Left ventricle myocardium inferior (tissue), 1 donor: ENCODE measurements at places on chromosomes 5 and 9. TPM values are rescaled to one million over a fixed set of nuclear protein-coding genes. Genes with fewer than 3 reads are reported as not detected.
A peak's percentile ranks its signal among the peaks of the same experiment; 100 is the strongest.

GRCh38 chr9:1617419-1617818 is 397.7 kb upstream of the SMARCA2 start:
- DNase-seq = no peak

DNA sequence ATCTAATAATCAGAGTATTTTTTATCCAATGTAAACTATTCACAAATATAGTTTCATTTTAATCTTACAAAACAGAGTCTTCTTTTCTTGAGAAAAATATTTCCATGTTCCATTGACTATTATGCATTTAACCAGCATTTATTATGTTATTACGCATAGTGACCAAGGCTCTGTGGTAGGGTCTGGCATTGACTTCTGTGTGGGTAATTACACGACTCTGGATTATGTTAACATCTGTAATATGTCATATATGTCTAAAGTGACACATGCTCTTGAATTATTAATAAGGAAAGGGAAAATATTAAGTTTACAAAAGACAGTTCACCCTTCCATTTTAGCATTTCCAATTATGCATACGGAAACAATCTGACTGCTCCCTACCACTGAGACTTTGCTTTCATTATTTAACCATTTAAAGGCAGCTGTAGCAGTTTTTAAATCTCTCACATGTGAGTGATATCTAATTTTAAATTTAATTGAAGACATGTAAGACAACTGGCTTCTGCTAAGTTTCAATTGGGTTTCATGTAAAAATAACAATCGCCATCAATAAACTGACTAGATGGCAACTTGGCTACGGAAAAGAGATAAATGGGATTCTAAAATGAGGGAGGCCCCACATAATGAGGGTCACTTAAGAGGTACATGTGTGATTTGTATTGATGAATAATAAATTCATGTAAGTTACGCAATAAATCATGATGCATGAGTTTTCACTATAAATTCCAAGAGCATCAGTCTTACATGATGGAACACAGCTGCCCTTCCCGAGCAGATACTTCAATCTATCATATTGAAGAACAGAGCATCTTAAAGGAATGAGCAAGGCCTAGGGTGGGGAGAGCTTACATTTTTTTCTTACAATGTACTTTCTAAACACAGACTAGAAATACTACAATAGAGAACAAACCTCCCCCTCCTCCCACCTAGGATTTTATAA is 1056.8 kb downstream of the MAT2B start:
- DNase-seq = no peak

DNA sequence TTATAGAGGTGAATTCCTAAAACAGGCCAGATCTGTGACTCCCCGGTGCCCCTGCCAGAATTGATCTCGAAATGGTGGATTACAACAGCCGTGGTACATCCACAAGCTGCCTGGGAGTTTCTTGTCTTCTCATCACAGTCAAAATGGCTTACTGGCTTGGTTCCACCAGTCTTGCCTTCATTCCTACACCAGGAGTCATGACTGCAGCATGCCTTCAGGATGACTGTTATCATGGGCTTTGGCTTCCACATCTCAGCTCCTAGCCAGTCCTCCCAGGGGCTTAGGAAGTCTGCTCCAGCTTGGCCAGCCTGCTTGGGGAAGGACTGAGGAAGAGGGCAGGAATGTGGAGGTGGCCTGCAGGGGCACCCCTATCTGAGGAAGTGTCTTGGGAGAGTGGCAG is 132.9 kb upstream of the NR3C1 start:
- no peak for DNase-seq

DNA sequence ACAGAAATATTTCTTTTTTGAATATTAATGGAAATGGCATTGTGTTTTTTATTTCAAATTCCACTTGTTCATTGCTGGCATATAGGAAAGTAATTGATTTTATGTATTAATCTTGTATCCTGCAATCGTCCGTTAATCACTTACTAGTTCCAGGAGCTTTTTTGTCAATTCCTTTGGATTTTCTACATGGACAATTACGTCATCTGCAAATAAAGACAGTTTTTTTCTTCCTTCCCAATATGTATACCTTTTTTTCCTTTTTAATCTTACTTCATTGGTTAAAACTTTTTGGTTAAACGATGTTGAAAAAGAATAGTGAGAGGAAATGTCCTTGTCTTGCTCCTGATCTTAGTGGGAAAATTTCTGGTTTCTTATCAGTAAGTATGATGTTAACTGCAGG is 1.5 kb upstream of the TIFAB start:
- no peak for DNase-seq

- DNase-seq = peak; percentile 72
Measured at GRCh38 chr5:159819591-159820411, 96.5 kb upstream of the ADRA1B start.

DNA sequence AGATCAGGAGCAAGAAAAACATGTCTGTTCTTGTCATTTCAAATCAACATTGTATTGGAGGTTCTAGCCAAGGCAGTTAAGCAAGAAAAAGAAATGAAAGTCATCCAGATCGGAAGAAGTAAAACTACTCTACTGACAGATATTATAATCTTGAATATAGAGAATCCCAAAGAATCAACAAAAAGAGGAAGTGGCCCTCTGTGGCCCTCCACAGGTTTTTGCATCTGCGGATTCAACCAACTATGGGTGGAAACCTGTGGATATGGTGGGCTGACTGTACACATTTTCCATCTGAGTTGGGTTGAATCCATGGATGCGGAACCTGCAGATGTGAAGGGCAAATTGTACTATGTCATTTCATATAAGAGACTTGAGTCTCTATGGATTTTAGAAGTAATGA is 35.1 kb downstream of the GAS1 start:
- no peak for DNase-seq

DNA sequence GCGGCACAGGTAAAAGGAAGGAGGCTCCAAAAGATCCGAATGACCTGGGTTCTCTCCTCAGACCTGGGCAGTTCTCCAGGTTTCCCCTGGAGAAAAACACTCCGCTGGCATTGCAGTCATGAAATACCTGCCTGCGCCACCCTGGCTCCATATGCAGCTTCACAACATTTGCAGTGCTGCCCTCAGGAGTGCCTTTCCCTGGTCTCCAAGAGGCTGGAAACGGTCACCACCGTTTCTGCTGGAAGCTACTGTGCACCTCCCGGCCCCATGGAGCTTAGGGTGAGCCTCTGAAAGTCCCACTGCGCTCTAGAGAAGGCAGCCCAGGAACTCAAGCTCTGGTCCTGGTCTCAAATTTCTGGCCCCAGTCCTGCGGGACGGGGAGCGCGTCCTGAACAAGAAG is 670 bp downstream of the UGT3A1 start:
- no peak for DNase-seq

- DNase-seq = no peak
Measured at GRCh38 chr9:97280755-97281330, 26.6 kb upstream of the CCDC180 start.

GRCh38 chr5:57408714-57409113 is 73.9 kb downstream of the ACTBL2 start:
- DNase-seq = no peak

SARDH gene
- total RNA-seq = 0.63 TPM

TYRP1 gene
- total RNA-seq = 74.1 TPM

IFNA21 gene
- not detected for total RNA-seq
